Aortic smooth muscle cell (primary cell): ENCODE measurements at places on chromosomes 12 and 14. TPM values are rescaled to one million over a fixed set of nuclear protein-coding genes. Genes with fewer than 3 reads are reported as not detected.

Gene OVCH1
- total RNA-seq: 0.12 and 0.26 TPM in 2 replicates

Gene CLEC1B
- total RNA-seq: not detected in 2 replicates

Gene KIF26A
- total RNA-seq: 0.06 and 0.40 TPM in 2 replicates

Gene PCED1B
- total RNA-seq: 0.44 and 0.66 TPM in 2 replicates

Gene HOXC4
- total RNA-seq: not detected in 2 replicates

Gene PAH
- total RNA-seq: not detected in 2 replicates

Gene SERPINA10
- not detected in 2 replicates for total RNA-seq

Gene KERA
- total RNA-seq: not detected in 2 replicates

Gene GLIPR1L2
- 0.92 and 1.1 TPM in 2 replicates for total RNA-seq

Gene IFNG
- not detected in 2 replicates for total RNA-seq

Gene TBC1D30
- 0.53 and 0.62 TPM in 2 replicates for total RNA-seq

Gene HDAC7
- 25.0 and 39.1 TPM in 2 replicates for total RNA-seq

Gene JAG2
- total RNA-seq: 1.1 and 2.1 TPM in 2 replicates

Gene ANP32D
- 0.12 TPM in 1 of 2 replicates, not detected in the other for total RNA-seq

Gene MEG3
- 67.2 and 146 TPM in 2 replicates for total RNA-seq

Gene SMIM41
- 0.06 and 0.13 TPM in 2 replicates for total RNA-seq

Gene VRK1
- total RNA-seq: 17.5 and 28.1 TPM in 2 replicates

Gene RTRAF
- total RNA-seq: 73.2 and 165 TPM in 2 replicates

Gene CISTR
- total RNA-seq: not detected in 2 replicates

Gene EPYC
- not detected in 2 replicates for total RNA-seq

Gene HSPB8
- total RNA-seq: 16.1 and 24.6 TPM in 2 replicates

Gene ZCCHC8
- total RNA-seq: 12.2 and 13.0 TPM in 2 replicates

Gene RILPL2
- 29.6 and 35.2 TPM in 2 replicates for total RNA-seq

Gene RAD9B
- total RNA-seq: 0.56 and 1.2 TPM in 2 replicates

Gene ART4
- total RNA-seq: 0.66 and 3.5 TPM in 2 replicates

Gene PTPRR
- total RNA-seq: 0.53 and 1.5 TPM in 2 replicates

Gene CEBPE
- total RNA-seq: not detected in 2 replicates

Gene RASSF9
- total RNA-seq: 0.66 and 0.93 TPM in 2 replicates

Gene IKBIP
- total RNA-seq: 36.2 and 45.8 TPM in 2 replicates

Gene EML5
- under 0.01 TPM in 1 of 2 replicates, not detected in the other for total RNA-seq

Gene A2M
- 6.1 and 6.7 TPM in 2 replicates for total RNA-seq

Gene RAB15
- total RNA-seq: 1.7 and 2.6 TPM in 2 replicates

Gene GLS2
- 0.13 TPM in 1 of 2 replicates, not detected in the other for total RNA-seq

Gene CAMKK2
- total RNA-seq: 13.9 and 19.3 TPM in 2 replicates

Gene KRT73
- not detected in 2 replicates for total RNA-seq

Gene DYRK4
- total RNA-seq: 66.0 and 68.3 TPM in 2 replicates

Gene CABP1
- 0.06 and 0.26 TPM in 2 replicates for total RNA-seq

Gene RPGRIP1
- not detected in 2 replicates for total RNA-seq

Gene WNT1
- total RNA-seq: not detected in 2 replicates

Gene RTL1
- total RNA-seq: not detected in 2 replicates

Gene TFCP2
- total RNA-seq: 8.7 and 9.5 TPM in 2 replicates

Gene KCNC2
- not detected in 2 replicates for total RNA-seq

Gene MAPK1IP1L
- 14.1 and 18.5 TPM in 2 replicates for total RNA-seq

Gene CLEC4D
- total RNA-seq: not detected in 2 replicates

Gene BCL2L14
- 0.06 TPM in 1 of 2 replicates, not detected in the other for total RNA-seq

Gene OR10G2
- not detected in 2 replicates for total RNA-seq

Gene TMEM19
- total RNA-seq: 56.2 and 62.4 TPM in 2 replicates
